Upper lobe of left lung (tissue), 6 donors: ENCODE measurements at places on chromosomes 11 and 22. TPM values are rescaled to one million over a fixed set of nuclear protein-coding genes. Genes with fewer than 3 reads are reported as not detected.

Gene MS4A6A
- total RNA-seq: 21.4 TPM

Gene SLC35F2
- total RNA-seq: 4.7 TPM

- H3K36me3 ChIP-seq: no peaks in the 10 kb centered on the region
- no peak for DNase-seq
- H3K4me3 ChIP-seq: no peak overlapping the region
- no peaks in the 10 kb centered on the region for H3K27me3 ChIP-seq
- H3K4me1 ChIP-seq: no peaks in the 10 kb centered on the region
Measured at GRCh38 chr11:78646564-78647185, 72.0 kb upstream of the NARS2 start.

GRCh38 chr11:93330446-93330984 lies at the start of gene DEUP1:
DEUP1 (plus strand) TSS chr11:93330742; CDS start chr11:93332260, 1,518 bp downstream.
- H3K27me3 ChIP-seq: peaks cover 12% of the 10 kb centered on the region
- H3K4me1 ChIP-seq: no peaks in the 10 kb centered on the region
- H3K4me3 ChIP-seq: peak within 1 kb of the TSS; percentile 28
- peak; percentile 93 for DNase-seq
- H3K27ac ChIP-seq: no peak within 1 kb of the TSS

- H3K4me1 ChIP-seq: peaks cover 18% of the 10 kb centered on the region
- H3K4me3 ChIP-seq: no peak overlapping the region
- peak overlapping the region; percentile 17 for H3K27ac ChIP-seq
- DNase-seq: no peak
Measured at GRCh38 chr22:41481925-41482318, 13.0 kb downstream of the ACO2 start.

DNA sequence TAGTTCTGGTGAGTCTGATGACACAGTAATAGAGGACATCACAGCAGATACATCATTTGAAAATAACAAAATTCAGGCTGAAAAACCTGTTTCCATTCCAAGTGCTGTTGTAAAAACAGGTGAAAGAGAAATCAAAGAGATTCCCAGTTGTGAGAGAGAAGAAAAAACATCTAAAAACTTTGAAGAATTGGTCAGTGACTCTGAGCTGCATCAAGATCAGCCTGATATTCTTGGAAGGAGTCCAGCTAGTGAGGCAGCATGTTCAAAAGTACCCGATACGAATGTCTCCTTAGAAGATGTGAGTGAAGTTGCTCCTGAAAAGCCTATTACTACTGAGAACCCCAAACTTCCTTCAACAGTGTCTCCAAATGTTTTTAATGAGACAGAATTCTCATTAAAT lies 38.7 kb downstream of the RTN3 start:
- no peak overlapping the region for H3K27ac ChIP-seq
- H3K27me3 ChIP-seq: no peaks in the 10 kb centered on the region
- no peak for DNase-seq
- no peaks in the 10 kb centered on the region for H3K4me1 ChIP-seq
- peaks cover 4% of the 10 kb centered on the region for H3K36me3 ChIP-seq

GRCh38 chr11:68038718-68039525 lies at the start of gene TCIRG1:
TCIRG1 (plus strand) TSS chr11:68039025; CDS start chr11:68041272, 2,247 bp downstream.
- H3K4me1 ChIP-seq: peaks cover 68% of the 10 kb centered on the region
- H3K36me3 ChIP-seq: peaks cover 21% of the 10 kb centered on the region
- peak within 1 kb of the TSS; percentile 67 for H3K4me3 ChIP-seq
- peak; percentile 97 for DNase-seq

Gene AQP11
- 0.69 TPM for total RNA-seq

Gene SCUBE2
- 5.5 TPM for total RNA-seq

GRCh38 chr11:3873712-3874349 lies 18.4 kb downstream of the STIM1 start:
- no peaks in the 10 kb centered on the region for H3K27me3 ChIP-seq
- H3K27ac ChIP-seq: no peak overlapping the region
- no peak for DNase-seq
- H3K4me1 ChIP-seq: peaks cover 24% of the 10 kb centered on the region
- no peaks in the 10 kb centered on the region for H3K36me3 ChIP-seq
- H3K4me3 ChIP-seq: no peak overlapping the region

Gene ARAP1
- total RNA-seq: 248 TPM

Gene ELMOD1
- total RNA-seq: 2.3 TPM

DNA sequence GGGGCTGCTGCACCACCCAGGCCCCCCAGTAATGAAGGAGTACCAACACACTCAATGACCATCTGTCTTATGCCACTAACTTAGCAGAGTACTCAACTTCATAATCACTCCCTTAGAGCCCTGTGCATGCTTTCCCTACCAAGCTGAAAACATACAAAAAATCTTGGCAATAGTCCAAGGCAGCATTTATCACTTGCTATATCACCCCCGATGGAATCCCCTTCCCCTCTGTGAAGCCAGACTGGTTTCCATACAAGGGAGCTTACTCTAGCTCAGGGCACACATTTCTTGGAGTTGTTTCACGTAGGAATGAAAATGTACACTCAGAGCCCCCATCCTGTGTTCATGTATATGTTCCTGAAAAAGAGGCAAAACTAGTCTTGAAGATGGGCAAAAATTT lies 301.3 kb upstream of the TENM4 start:
- no peaks in the 10 kb centered on the region for H3K36me3 ChIP-seq
- H3K4me3 ChIP-seq: no peak overlapping the region
- no peak overlapping the region for H3K27ac ChIP-seq
- no peak for DNase-seq
- H3K27me3 ChIP-seq: no peaks in the 10 kb centered on the region

GRCh38 chr11:1839204-1839923 lies 583 bp downstream of the TNNI2 start:
- no peaks in the 10 kb centered on the region for H3K36me3 ChIP-seq
- no peaks in the 10 kb centered on the region for H3K27me3 ChIP-seq
- no peak overlapping the region for H3K27ac ChIP-seq
- no peak overlapping the region for H3K4me3 ChIP-seq

Gene RIMBP3B
- total RNA-seq: 0.86 TPM

GRCh38 chr11:11391796-11392463 lies 38.9 kb upstream of the CSNK2A3 start:
- no peaks in the 10 kb centered on the region for H3K27me3 ChIP-seq
- no peak overlapping the region for H3K27ac ChIP-seq
- H3K4me3 ChIP-seq: no peak overlapping the region
- no peaks in the 10 kb centered on the region for H3K36me3 ChIP-seq
- DNase-seq: no peak

GRCh38 chr11:43989162-43989981 lies 46.9 kb downstream of the C11orf96 start:
- peaks cover 42% of the 10 kb centered on the region for H3K4me1 ChIP-seq
- no peak overlapping the region for H3K27ac ChIP-seq
- H3K27me3 ChIP-seq: no peaks in the 10 kb centered on the region
- H3K4me3 ChIP-seq: no peak overlapping the region
- peak; percentile 86 for DNase-seq

GRCh38 chr11:120929664-120930154 lies 94.2 kb upstream of the TBCEL start:
- DNase-seq: no peak
- no peaks in the 10 kb centered on the region for H3K36me3 ChIP-seq
- H3K27ac ChIP-seq: no peak overlapping the region

Gene LIF
- 2.1 TPM for total RNA-seq

Gene PATE2
- not detected for total RNA-seq

DNA sequence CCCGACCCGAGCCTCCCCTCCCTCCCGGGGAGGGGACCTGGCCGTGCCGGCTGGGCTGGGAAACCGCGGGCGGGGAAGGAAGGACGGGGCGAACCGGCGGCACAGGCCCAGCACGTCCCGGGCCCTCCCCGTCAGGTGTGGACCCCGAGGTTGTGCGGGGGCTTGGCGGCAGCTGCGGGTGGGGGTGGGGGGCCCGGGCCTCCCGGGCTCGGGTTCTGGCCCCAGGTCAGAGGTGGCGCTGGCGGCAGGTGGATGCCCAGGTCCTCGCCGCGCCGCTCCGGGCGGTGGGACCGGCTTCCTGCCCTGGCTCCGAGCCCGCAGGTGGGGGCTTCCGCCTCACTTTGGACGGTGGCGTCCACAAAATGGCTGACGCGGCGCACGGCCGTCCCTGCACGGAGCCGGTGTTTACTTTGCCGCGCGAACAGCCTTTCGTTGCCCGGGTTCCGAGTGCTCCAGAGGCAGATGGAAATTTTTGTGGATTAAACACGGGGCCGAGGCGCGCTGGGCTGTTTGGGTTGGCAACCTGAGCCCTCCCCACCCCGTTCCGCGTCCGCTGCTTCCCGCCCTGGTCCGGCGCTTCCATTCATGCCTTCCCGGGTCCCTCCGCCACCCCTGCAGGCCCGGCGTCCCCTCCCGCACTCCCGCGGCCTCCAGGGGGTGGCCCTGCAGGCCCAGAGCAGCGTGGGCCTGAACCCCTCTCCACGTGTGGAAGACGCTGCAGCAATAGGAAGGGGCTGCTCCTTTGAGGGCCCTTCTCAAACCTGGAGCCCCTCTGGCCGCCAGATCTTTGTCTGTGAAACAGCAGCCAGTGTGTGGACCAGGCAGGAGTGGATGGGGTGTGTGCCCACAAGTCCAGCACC lies 92.0 kb upstream of the KCNQ1OT1 start:
- peaks cover 16% of the 10 kb centered on the region for H3K4me1 ChIP-seq
- H3K27ac ChIP-seq: peak overlapping the region; percentile 79
- DNase-seq: peak; percentile 22
- peak overlapping the region; percentile 41 for H3K4me3 ChIP-seq
- no peaks in the 10 kb centered on the region for H3K36me3 ChIP-seq
- no peaks in the 10 kb centered on the region for H3K27me3 ChIP-seq

- no peak overlapping the region for H3K4me3 ChIP-seq
- no peaks in the 10 kb centered on the region for H3K27me3 ChIP-seq
- no peak overlapping the region for H3K27ac ChIP-seq
- no peaks in the 10 kb centered on the region for H3K36me3 ChIP-seq
- DNase-seq: no peak
Measured at GRCh38 chr11:30861531-30861930, 275.4 kb upstream of the MPPED2 start.

GRCh38 chr11:43785318-43785717 lies 95.3 kb upstream of the ALKBH3 start:
- DNase-seq: no peak
- H3K27ac ChIP-seq: no peak overlapping the region
- no peaks in the 10 kb centered on the region for H3K4me1 ChIP-seq
- H3K36me3 ChIP-seq: no peaks in the 10 kb centered on the region

DNA sequence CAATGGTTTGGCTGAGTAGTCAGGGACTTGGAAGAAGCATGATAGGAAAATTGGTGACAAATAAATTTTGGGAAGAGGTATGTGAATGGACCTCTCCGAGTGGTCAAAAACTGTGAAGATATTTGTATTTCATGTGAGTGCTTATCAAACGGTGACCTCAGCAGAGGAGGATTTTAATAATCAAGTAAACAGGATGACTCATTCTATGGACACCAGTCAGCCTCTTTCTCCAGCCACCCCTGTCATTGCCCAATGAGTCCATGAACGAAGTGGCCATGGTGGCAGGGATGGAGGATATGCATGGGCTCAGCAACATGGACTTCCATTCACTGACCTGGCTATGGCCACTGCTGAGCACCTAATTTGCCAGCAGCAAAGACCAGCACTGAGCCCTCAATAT lies 21.2 kb downstream of the MS4A4E start:
- DNase-seq: no peak
- no peaks in the 10 kb centered on the region for H3K27me3 ChIP-seq
- no peaks in the 10 kb centered on the region for H3K36me3 ChIP-seq
- H3K4me3 ChIP-seq: no peak overlapping the region
- no peak overlapping the region for H3K27ac ChIP-seq

DNA sequence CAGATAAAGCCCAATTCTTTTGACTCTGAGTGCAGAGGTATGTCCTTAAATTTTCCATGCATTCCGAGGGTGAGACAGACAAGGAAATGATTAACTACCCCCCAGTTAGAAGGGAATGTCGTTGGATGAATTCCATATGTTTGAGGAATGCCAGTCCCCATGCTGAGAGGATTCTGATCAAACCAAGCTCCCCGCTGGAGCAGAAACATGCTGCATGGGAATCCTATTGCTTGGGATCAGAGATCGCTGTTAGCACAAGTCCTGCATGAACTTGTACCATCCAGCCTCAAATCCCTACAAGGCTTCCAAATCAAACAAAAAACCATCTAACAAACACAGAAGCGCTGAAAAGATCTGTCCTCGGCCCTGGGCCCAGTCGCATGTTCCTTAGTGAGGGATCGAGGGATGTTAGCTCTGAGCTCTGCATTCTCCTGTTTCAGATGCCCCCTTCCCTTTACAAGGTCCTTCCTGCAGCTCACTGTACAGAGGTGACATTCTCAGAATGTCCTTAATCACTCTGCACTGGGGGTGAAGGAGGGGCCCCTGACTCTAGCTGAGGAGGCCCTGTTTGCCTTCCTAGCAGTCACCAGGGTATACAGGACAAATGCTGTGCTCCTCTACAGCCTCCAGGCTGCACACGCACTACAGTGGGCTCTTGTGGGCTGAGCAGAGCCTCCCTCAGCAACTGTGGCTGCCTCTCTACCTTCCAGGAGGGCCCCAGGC lies 353.4 kb downstream of the TENM4 start:
- H3K4me1 ChIP-seq: no peaks in the 10 kb centered on the region
- no peak for DNase-seq
- no peaks in the 10 kb centered on the region for H3K36me3 ChIP-seq
- no peak overlapping the region for H3K27ac ChIP-seq
